ENCODE measurements at places on chromosomes 2 and 18.
A peak's percentile ranks its signal among the peaks of the same experiment; 100 is the strongest.

- no peak for DNase-seq
Measured at GRCh38 chr2:8255448-8255800, 426.4 kb upstream of the ID2 start.

DNA sequence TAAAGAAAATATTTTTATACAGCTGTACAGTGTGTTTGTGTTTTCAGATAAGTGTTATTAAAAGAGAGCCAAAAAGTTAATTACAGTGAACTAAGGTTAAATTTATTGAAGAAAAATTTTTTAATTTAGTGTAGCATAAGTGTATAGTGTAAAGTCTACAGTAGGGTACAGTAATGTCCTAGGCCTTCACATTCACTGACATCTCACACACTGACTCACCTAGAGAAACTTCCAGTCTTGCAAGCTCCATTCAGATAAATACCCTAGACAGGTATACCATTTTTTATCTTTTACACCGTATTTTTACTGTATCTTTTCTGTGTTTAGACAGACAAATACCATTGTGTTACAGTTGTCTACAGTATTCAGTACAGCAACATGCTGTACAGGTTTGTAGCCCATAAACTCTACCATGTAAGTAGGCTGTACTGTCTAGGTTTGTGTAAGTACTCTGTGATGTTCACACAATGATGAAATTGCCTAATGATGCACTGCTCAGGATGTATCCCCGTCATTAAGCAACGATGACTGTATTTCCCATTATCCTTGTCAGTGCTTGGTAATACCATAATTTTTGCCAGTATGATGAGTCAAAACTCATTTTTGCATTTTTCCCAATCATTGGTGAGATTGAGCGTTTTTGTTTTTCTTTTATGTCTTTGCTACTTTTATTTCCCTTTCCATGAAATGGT is 48.2 kb upstream of the B3GNT2 start:
- DNase-seq, result no peak

DNA sequence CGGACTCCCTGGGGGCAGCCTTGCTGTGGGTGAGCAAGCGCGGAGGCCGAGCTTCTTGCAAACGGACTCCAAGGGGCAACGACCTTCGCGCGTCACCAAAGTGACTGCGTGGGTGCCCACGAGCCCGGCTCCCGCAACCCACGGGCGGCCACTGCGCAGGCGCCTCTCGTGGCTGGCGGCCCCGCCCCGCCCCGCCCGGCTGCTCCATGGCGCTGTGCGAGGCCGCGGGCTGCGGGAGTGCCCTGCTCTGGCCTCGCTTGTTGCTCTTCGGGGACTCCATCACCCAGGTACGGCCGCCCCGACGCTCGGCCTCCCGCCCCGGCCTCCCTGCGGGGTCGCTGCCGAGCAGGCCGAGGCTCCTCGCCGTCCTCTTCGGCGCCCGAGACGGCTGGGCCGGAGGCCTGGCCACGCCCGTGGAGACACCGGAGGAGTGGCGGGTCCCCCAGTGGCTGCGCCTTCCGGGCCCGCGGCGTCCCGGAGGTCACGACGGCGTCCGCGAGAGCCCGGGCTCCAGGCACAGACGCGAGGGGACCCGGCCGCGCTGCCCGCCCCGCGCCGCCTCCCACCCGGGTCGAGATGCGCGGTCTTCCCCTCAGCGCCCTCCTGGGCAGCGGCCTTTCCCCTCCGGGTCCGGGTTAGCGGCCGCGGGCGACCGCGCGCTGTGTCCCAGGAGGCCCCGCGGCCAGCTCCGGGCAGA is at the start of gene IAH1:
Gene IAH1, plus strand, starts transcription at position 191 of the 697 bp plus-strand sequence. Its CDS starts 16 bp downstream, at position 207.
- DNase-seq, result peak; percentile 31

GRCh38 chr18:60347526-60348045 is 25.0 kb downstream of the MC4R start:
- no peak for DNase-seq

GRCh38 chr2:213034585-213034984 is 116.8 kb downstream of the IKZF2 start:
- DNase-seq, result no peak

Data from NCI-H1105 (cell line).